CD4-positive, alpha-beta T cell treated with Interleukin-4 for 4 hours (primary cell): ENCODE measurements at places on chromosomes 7 and 10.

GRCh38 chr7:103797647-103798307, 191.7 kb downstream of the RELN start:
- DNase-seq: no peak

DNA sequence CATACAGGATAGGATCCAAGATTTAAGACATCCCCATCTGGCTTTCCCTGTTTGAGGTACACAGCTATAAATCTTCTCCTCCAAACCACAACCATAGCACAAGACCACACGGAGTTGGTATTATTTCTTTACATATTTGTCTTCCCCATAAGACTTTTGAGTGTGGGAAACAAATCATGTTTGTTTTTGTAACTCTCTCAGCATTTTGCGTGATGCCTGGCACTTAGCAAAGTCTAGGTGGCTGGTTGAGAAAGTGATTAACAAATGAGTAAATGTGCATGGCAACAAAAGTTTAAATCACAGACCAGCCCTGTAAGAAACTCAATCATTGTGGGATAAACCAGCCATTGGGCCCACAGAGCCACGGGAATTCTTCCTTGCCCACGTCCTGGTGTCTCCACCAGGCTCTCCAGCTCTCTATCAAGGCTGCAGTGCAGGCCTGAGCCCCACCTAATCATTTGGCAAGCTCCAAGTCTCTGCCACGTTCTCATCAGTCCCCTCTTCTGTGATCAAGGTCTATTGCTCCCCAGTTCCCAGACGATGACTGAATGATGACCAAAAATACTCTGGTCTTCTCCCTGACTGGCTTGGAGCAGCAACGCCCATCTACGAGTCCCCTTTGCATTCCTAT, 317.8 kb downstream of the TNS3 start:
- no peak for DNase-seq

- no peak for DNase-seq
These were observed 280.0 kb downstream of the CACNA2D1 start for GRCh38 chr7:82163586-82163985.

DNA sequence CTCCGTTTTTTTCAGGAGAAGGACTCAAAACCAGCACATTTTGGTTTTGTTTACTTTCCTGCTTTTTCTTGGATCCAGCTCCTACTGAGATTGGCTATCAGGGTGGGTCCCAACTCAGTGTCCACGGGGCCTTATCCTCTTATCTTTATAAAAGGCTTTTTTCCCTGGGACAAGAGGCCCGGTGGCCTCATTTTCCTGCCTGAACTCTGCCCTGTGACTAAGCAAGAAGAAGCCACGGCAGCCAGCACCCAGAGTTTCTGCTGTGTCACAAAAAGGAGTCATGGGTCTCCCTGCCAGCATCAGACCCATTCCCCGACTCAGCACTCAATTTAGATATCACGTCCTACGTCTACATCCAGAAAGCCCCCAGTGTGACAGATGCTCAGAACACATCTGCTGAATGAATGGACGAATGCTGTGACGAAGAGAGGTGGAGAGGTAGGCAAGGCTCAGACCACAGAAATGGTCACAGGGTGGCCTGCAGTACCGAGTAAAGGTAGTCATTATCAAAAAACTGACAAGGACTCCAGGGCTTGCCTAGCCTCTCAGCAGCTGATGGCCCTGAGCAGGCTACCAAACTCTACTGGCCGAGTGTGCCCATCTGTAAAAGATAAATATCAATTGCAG, 16.7 kb downstream of the DLG5 start:
- DNase-seq: no peak
